NAMALWA (cell line): ENCODE measurements at places on chromosomes 11 and 22.

GRCh38 chr11:1293619-1294015 lies 15.8 kb downstream of the TOLLIP start:
- DNase-seq, result no peak

GRCh38 chr22:49733631-49734030 lies 94.0 kb downstream of the BRD1 start:
- no peak for DNase-seq

GRCh38 chr11:120718171-120718570 lies 206.6 kb downstream of the GRIK4 start:
- no peak for DNase-seq

- no peak for DNase-seq
Measured at GRCh38 chr11:112606656-112607055, 346.0 kb upstream of the PLET1 start.

GRCh38 chr11:3049430-3050243 lies 7.6 kb downstream of the CARS1 start:
- peak; percentile 70 for DNase-seq

DNA sequence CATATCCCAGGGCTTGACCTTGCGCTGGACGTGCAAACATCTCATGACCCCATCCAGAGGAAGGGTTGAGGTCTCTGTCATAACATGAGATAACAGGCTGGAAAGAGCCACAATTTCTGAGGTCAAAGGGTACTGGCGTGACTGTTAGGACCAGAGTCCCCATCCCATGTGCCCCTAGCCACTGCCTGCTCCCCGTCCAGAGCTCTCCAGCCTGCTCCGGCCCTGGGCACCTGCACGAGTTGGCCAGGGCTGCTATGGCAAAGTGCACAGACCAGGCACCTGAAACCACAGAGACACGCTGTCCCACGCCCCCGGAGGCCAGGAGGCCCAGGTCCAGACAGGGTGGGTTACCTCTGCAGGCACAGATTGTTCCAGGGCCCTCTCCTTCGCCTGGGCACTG lies 58.9 kb downstream of the SHANK2 start:
- no peak for DNase-seq
